IMR-90 (cell line): ENCODE measurements at places on chromosomes 6 and 20. TPM values are rescaled to one million over a fixed set of nuclear protein-coding genes. Genes with fewer than 3 reads are reported as not detected.

The KHDC1L gene
- 0.18 TPM in 1 of 2 replicates, not detected in the other for total RNA-seq

The CDK5RAP1 gene
- total RNA-seq: 22.2 and 28.1 TPM in 2 replicates

The FAM162B gene
- total RNA-seq: 3.2 and 3.6 TPM in 2 replicates

The KCNQ2 gene
- total RNA-seq: not detected in 2 replicates

The NMBR gene
- not detected in 2 replicates for total RNA-seq

The CRIP3 gene
- total RNA-seq: not detected in 2 replicates

The SULF2 gene
- total RNA-seq: 0.28 and 0.54 TPM in 2 replicates

The PARD6B gene
- 0.90 and 1.4 TPM in 2 replicates for total RNA-seq

The SLC22A16 gene
- not detected in 2 replicates for total RNA-seq

The C6orf132 gene
- total RNA-seq: 0.72 and 1.1 TPM in 2 replicates

The C6orf141 gene
- not detected in 2 replicates for total RNA-seq
